ENCODE measurements at places on chromosomes 12 and 14.

GRCh38 chr14:33972583-33973081 lies 21.8 kb upstream of the EGLN3 start:
- DNase-seq = no peak
- no peaks in the 10 kb centered on the region for H3K4me1 ChIP-seq
- no peak overlapping the region for H3K4me3 ChIP-seq
- H3K36me3 ChIP-seq = no peaks in the 10 kb centered on the region
- H3K27me3 ChIP-seq = peaks cover 4% of the 10 kb centered on the region

DNA sequence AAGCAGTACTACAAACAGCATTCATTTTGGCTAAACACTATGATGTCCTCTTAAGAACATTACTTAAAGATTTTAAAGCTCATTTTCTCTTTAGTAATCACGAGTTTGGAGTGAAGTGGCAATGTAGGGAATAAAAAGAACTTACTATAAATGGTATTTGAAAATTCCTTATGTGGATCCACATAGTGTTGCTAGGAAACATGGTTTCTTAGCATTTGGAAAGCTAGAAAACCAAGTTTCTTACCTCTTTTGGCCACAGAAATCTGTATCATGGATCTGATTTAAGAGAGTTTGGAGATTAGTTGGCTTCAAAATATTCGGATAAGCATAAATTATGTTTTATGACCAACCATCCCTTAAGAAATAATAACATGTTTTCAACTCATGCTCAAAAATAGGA lies 337.7 kb upstream of the GARIN6 start:
- no peaks in the 10 kb centered on the region for H3K27me3 ChIP-seq
- DNase-seq = no peak
- no peaks in the 10 kb centered on the region for H3K36me3 ChIP-seq
- H3K4me3 ChIP-seq = no peak overlapping the region
- H3K27ac ChIP-seq = no peak overlapping the region
- H3K4me1 ChIP-seq = no peaks in the 10 kb centered on the region

DNA sequence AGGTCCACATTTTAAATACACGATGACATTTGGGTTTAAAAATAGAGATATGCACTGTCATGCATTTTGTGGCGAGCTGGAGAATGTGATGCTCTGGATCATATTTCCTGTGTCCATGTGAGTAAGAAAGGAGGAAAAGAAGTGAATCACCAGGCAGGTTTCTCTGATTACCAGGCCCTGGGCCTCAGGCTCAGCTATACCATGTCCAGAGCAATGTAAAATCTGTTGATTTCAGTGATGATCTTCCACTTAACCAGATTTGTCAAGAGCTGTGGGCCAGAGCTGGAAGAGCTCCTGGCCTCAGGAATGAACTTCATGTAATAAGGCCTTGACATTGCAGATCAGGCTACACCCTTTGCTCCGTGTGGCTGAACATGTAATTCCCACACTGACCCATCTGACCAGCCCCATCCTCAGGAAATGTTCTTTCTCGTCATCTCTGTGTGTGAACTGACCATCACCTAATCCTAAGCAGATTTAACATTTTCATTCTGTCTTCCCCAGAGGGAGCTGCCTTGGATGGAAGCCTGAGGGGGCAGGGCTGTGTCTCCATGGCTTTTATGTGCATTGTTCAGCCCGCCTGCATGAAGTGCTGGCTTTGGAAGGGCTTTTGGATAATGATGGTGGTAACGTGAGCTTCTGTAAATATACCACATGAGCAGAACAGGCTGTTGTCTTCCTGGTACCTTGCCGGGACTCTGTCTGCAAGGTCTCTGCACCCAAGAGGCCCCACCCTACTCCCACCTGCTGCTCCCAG lies 54.5 kb downstream of the CRACR2A start:
- no peak overlapping the region for H3K4me3 ChIP-seq
- H3K27ac ChIP-seq = no peak overlapping the region
- no peaks in the 10 kb centered on the region for H3K27me3 ChIP-seq
- DNase-seq = no peak
- H3K36me3 ChIP-seq = no peaks in the 10 kb centered on the region

GRCh38 chr12:125470838-125471783 lies 405.9 kb downstream of the AACS start:
- no peak overlapping the region for H3K27ac ChIP-seq
- H3K27me3 ChIP-seq = no peaks in the 10 kb centered on the region
- no peaks in the 10 kb centered on the region for H3K36me3 ChIP-seq
- no peak for DNase-seq
- no peaks in the 10 kb centered on the region for H3K4me1 ChIP-seq

All from adrenal gland (tissue), 19 donors.